ENCODE measurements at places on chromosomes 6 and 20.

GRCh38 chr6:43945768-43946080 is 175.7 kb downstream of the VEGFA start:
- no peak for DNase-seq

DNA sequence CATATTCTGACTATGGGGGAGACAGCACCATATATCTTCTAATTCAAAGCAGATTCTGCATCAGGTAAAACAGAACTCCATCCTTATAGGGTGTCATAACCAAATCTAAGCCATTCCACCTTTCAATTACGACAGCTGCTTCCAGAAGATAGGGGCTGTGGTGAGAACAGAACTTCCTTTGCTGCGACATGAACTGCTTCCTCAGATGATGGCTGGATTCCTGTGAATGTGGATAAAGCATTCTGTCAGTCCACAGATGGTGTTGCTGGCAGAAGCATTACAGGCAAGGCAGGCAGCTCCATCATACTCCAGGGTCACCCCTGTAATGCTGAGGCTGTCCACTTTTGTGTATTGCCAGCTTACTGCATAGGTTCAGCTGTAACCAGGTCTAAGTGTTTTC is 172.1 kb upstream of the PROKR2 start:
- DNase-seq: no peak

- no peak for DNase-seq
Measured at GRCh38 chr6:69696273-69696672, 100.5 kb downstream of the LMBRD1 start.

DNA sequence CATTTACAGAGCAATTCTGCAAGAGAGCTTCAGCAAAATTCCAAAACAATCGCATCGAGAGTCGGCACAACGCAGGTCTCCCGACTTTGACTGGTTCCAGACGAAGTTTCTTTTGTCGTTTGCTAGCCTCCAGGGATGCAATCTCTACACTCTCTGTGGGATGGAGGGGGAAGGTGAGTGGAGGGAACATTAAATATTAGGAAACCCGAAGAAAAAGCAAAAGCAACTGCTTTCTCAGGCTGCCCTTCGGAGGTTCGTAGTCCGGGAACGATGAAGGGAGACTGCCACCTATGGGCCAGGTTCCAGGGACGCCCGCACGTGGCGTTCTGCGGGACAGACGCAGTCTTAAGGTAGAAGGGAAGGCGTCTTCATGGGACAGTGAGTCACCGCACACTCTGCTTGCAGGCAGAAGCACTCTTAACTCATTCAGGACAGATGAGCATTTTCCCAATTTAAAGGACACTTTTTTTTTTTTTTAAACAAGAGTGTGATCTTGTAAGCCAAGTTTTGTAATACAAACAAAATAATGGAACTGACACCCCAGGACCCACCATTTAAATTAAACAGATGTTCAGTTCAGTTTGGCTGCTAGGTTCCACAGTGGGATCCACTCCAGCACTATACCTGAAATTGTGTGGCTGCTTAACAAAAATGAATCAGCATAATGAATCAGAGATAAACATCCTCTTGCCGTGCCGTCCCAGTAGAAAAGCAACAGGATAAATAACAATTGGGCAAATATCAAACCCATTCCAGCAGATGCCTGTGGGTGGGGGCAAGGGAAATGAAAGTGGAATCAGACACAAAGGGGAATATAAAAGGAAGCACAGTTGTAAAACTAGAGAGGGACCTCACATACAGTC is 65.8 kb upstream of the ARMC2 start:
- peak; percentile 63 for DNase-seq

DNA sequence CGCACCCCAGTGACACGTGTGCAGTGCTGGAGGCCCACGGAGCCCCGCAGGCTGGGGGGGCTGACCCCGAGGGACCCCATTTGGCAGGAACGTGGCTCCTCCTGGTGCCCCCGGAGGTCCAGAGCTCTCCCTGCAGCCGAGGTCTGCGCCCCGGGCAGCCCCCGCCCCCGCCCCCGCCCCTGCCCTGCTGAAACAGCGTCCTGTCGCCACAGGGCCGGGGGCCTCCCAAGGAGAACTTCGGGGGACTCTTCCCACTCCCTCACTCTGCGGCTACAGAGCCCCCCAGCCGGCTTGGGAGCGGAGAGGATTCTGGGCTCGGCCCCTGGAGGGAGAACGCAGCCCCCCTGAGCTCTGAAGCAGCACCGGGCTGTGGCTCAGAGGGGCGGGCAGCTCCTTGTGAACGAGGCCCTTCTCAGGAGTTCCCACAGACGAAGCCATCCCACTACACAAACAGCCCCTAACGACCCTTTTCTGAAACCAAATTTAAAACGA is 115.2 kb downstream of the DLL1 start:
- DNase-seq: no peak

GRCh38 chr6:82040405-82041221 is 206.9 kb downstream of the IBTK start:
- no peak for DNase-seq

DNA sequence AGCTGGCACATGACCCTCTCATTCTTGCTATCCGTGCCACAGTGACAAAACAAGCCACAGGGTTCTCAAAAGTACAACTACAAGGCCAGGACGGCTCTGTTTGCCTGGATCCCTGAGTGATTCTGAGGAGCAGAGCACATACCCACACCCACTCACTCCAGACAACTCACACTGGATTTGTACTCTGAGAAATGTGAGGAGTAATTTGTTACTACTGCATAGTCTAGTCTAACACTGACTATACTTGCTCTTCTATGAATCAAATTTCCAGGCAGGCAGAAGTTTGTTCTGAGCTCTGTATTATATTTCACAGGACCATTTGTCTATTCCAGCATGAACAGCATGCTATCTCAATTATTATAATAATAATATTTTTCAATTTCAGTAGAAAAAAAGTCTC is 26.7 kb upstream of the SPTLC3 start:
- no peak for DNase-seq

DNA sequence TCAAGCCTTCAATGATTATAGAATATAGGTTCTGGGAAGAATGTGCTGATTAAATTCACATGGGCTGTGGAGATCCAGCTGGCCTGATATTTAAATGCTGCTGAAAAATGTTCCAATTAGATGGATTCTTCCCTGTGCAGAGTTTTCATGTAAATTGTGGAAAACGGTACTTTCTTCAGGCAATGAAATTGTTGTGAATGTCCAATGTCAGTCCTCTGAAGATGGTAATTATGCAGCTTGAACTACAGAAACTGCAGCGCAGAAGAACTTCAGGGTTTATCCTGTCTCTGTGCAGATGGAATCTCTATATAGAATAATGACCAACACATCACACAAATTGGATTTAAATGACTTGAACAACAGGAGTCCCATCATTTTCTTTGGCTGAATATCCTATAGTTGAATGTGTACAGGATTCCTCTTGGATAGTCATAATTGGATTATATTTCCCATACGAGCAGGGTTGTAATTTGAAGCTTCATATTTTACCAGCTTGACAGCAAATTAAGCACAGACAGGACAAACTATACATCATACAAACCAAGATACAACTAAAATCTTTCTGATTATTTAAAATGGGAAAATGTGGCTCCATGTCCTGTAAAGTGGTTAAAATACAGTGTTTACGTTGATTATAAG is 82.3 kb downstream of the CAP2 start:
- DNase-seq: no peak

GRCh38 chr20:7790189-7790588 is 150.1 kb downstream of the HAO1 start:
- no peak for DNase-seq

DNA sequence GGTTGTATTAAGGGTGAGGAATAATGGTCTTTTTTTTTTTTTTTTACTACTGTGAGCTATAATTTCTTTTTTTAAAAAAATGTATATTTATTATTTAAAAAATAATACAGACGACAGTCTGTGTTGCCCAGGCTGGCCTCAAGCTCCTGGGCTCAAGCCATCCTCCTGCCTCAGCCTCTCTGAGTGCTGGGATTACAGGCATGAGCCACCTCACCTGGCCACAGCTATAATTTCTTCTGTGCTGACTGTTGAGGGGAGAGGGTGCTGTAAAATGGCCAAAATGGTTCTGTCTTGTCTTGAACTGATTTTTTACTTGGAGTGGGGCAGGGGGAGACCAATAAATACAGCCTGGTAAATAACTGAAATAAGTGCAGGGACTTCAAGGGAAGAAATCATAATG is 3.6 kb downstream of the SRSF3 start:
- no peak for DNase-seq
